ENCODE measurements at places on chromosomes 5 and 9.

GRCh38 chr9:83509402-83509801, 28.8 kb downstream of the FRMD3 start:
- no peak for DNase-seq

DNA sequence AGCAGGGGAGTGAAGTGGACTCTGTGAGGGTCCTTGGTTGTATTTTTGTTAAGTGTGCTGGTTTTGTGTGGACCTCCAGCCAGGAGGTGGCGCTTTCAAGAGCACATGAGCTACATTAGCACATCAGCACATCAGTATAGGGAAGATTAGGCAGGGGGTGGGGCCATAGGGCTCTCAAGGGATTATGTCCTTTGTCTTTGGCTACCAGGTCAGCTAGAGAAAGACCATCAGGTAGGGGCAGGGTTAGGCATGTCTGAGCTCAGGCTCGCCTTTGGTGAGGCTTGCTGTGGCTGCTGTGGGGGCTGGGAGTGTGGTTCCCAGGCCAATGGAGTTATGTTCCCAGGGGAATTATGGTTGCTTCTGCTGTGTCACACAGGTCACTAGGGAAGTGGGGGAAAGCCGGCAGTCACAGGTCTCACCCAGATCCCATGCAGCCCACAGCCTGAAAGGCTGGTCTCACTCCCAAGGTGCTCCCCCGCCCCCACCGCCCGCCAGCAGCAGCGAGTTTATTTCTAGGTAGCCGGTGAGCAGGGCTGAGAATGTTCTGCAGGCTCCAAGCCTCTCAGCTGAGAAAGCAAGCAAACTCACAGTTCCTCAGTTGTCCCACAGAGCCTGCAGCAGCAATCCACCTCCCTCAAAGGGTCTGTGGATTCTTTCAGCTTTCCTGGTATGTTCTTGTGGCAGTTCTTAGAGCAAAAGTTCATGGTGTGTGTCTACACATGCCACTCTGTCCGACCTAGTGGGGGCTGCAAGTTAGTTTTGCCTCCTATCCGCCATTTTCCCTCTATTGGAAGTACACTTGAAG, 13.7 kb downstream of the OR1J1 start:
- peak; percentile 23 for DNase-seq

DNA sequence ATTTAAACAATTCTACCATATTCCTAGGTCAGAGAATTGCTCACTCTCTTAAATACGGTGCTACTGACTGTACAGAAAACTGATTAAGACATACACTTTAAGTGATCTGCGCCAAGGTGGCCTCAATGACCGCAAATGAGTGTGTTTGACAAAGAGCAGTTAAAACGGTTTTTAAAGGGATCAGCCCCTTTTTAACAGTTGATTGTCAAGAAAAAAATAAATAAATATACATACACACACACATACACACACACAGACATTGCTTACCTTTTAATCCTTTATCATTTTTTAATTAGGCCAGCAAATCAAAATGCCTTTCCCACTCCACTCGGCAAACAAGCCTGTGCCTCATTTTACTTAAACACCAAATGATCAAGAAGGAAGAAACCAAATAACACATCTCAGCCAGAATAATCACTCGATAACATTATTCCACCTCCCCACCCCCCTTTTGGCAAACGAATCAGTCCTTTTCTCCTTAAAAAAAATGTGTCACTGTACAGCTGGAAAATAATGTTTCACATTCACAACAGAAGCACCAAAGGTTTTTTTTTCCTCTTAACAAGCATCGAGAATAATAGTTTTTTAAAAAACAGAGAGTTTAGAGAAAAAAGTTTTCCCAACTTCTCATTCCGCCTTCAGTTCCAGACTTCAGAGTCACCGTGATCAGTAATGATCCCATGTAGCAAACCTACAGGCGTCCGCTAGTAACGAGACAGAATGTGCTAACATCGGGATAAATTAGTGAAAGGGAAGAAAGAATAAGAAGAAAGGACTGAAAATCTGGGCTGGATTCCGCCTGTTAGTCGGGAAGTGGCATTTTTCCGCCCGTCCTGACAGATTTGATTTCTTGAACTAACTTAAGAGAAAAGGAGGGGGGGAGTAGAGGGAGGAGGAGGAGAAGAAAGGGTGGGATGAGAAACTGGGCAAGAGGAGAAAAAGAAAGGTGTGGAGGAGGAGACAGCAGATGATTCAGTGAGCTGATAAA, at the start of gene ZNF608:
TSS of gene ZNF608 (minus strand) at position 712 of the 988 bp plus-strand sequence. CDS start 1,650 bp downstream, outside the sequence.
- peak; percentile 57 for DNase-seq

- DNase-seq, result no peak
These were observed 2.3 kb downstream of the WHRN start for GRCh38 chr9:114503009-114503408.

DNA sequence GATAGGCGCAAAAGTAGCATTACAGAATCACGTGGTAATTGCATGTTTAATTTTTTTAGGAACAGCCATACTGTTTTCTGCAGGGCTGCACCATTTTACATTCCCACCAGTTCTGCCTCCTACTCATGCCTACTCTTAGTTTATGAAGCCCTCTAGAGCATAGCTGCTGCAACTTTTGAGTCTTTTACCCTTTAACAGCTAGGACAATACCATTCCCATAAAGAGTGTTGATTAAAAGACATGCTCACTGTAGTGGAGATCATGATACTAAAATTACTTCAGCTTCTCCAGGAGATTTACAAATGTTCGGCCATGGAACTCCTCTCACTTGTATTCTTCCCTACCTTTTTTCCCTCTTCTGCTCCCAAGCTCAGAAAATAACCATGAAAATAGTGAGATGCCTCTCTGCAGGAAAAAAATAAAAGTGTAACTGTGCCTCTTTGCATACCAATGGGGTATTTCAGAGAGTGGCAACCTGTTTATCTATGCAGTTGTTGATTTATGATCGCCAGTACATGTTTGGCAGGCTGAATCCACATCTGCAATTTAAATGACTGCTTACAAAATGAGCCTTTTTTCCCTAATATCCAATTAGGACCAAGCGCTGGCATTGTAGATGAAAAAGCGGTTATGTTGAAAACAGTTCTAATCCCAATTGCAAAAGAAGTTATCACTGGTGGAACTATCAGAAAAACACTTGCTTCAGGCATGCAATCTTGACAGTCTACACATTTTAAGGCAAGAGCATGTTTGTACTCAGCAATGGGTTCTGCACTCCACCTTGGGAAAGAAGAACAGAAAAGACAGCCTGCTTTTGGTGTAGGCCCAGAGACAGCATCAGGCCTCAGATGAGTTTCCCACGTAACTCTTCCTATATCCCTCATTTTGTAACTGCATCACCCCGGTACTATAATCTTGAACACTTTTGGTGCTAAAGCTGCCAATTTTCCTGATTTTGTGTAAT, 131.1 kb downstream of the ADAMTSL1 start:
- DNase-seq, result no peak

GRCh38 chr5:560792-561166, 36.5 kb upstream of the SLC9A3 start:
- no peak for DNase-seq

DNA sequence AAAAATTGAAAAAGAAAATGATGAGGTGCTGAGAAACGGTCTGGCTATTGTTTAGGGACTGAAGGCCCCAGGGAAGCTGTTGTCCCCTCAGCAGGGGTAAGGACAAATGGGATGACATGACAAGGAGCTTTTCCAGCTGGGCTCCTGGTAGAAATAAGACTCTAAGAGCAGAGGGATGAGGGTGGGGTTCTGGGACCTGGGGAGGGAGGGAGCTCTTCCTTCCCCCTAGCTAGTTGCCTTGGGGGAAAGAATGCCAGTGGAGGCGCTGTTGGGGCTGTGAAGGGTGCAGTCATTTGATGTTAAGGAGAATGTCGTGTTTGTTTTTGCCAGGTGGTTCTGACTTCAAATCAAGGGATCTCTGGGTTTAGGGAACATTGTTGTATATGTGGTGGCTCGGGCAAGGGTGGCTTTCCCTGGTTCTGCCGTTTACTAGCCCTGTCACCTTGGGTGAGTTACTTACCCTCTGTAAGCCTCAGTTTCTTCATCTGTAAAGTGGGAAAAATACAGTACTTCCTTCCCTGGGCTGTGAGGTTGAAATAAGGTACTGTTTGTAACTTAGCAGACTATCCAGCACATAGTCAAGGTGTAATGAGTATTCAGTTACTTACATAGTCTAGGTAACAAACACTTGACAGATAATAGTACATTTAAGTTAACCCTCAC, 47.8 kb downstream of the WWC1 start:
- DNase-seq, result no peak

GRCh38 chr5:142981886-142982820, 212.0 kb downstream of the ARHGAP26 start:
- no peak for DNase-seq

Measured in NCI-H2227 treated with DMSO at 0.1 percent for 48 hours (cell line).